ENCODE measurements at places on chromosomes 2 and 18.

DNA sequence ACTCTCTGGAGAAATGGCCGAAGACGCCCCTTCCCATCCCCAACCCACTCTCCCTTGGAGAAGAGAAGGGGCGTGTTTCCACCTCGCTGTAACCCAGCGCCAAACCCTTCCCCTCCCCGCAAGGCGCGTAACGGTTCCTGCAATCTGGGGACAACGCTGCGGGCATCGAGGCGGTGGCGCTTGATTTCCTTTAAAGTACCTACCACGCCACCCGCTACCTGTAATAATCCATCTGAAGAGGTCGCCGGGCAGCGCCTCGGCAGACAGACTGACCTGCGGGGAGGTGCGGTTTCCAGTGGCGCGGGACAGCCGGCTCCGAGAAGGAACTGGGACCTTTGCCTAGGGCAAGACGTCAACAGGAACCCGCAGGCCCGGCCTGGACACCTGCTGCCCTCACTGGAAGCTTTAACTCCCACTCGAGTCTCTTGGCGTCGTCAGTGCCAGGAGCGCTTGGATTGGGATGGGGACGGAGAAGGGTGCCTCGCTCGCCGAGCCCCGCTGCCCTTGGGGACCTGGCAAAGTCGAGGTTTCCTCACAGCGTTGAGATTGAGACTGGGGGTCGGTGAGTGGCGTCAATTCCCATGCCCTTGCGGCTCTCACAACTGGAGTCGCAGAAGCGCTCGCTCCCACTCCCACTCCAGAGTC is at the start of gene CYP1B1:
Gene CYP1B1 (minus strand): TSS at position 645 of the 645 bp plus-strand sequence. CDS start 763 bp downstream, outside the sequence.
- peak within 1 kb of the TSS; percentile 97 for H3K27ac ChIP-seq
- H3K4me1 ChIP-seq = peaks cover 43% of the 10 kb centered on the region
- no peak for DNase-seq
- H3K4me3 ChIP-seq = peak within 1 kb of the TSS; percentile 82

- no peaks in the 10 kb centered on the region for H3K27me3 ChIP-seq
- H3K4me3 ChIP-seq = peak within 1 kb of the TSS; percentile 86
- peaks cover 37% of the 10 kb centered on the region for H3K4me1 ChIP-seq
- H3K27ac ChIP-seq = peak within 1 kb of the TSS; percentile 89
Observed at GRCh38 chr2:160493227-160494028, at the start of gene RBMS1. RBMS1 (minus strand) TSS chr2:160493807; CDS start chr2:160493363, 444 bp downstream.

DNA sequence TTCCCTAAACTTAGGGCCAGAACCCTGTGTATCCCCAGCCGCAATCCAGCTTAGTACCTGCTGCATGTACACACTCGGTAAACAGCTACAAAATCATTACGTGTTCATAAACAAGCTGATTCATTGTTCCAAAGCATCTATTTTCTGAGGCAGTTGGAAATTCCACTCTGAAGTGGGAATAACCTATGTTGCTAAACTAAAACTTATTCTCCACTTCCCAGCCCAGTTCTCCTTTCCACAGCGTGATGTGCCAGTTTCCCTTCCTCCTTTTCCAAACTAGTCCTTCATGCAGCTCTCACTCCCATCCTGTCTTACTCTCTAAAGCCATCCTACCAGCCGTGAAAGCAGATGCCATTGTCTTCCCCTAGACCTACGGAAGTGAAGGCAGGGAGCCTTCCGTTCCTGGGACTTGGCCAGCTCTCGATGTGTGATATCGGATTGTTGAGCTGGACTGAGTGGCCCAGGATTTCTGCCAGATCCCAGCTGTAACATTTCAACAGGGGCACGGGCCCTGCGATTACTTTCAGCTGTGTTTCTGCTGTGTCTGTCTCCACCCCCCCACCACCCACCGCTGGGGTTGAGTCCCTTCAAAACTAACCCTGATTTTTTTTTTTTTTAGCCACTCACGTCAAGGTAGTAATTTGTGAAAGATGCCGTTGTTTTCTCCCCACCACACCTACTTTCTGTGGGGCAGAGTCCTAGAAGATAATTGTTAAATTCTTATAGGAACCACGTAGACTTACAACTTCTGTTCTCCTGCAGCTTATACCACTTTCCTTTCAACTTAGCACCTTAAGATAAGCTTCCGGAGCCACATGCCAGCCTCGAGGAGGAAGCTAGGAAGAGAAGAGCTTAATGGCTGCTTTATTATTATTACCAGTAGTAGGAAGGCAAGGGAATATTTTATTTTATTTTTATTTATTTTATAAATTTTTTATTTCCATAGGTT is 100.9 kb downstream of the CRIM1 start:
- DNase-seq = no peak
- H3K36me3 ChIP-seq = no peaks in the 10 kb centered on the region
- peaks cover 4% of the 10 kb centered on the region for H3K4me1 ChIP-seq
- H3K27me3 ChIP-seq = no peaks in the 10 kb centered on the region
- peak overlapping the region; percentile 39 for H3K4me3 ChIP-seq
- no peak overlapping the region for H3K27ac ChIP-seq

DNA sequence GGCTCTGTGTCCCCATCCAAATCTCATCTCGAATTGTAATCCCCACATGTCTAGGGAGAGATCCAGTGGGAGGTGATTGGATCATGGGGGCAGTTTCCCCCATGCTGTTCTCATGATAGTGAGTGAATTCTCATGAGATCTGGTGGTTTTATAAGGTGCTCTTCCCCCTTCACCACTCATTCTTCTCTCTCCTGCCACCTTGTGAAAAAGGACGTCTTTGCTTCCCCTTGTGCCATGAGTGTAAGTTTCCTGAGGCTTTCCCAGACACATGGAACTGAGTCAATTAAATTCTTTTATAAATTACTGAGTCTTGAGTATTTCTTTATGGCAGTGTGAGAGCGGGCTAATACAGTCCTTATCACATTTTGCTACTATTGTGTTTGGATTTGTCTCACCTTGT is 177.6 kb upstream of the SLC39A10 start:
- no peak overlapping the region for H3K27ac ChIP-seq
- peaks cover 2% of the 10 kb centered on the region for H3K36me3 ChIP-seq
- H3K27me3 ChIP-seq = peaks cover 25% of the 10 kb centered on the region
- H3K4me3 ChIP-seq = no peak overlapping the region
- no peak for DNase-seq

- no peak overlapping the region for H3K27ac ChIP-seq
- H3K4me1 ChIP-seq = no peaks in the 10 kb centered on the region
- no peak overlapping the region for H3K4me3 ChIP-seq
- peaks cover 4% of the 10 kb centered on the region for H3K27me3 ChIP-seq
Observed at GRCh38 chr2:22481486-22482259, 903.3 kb upstream of the KLHL29 start.

GRCh38 chr18:69230204-69230603 is 170.5 kb upstream of the DOK6 start:
- H3K4me1 ChIP-seq = no peaks in the 10 kb centered on the region
- H3K27me3 ChIP-seq = no peaks in the 10 kb centered on the region
- H3K4me3 ChIP-seq = no peak overlapping the region
- DNase-seq = no peak
- no peaks in the 10 kb centered on the region for H3K36me3 ChIP-seq
- no peak overlapping the region for H3K27ac ChIP-seq

DNA sequence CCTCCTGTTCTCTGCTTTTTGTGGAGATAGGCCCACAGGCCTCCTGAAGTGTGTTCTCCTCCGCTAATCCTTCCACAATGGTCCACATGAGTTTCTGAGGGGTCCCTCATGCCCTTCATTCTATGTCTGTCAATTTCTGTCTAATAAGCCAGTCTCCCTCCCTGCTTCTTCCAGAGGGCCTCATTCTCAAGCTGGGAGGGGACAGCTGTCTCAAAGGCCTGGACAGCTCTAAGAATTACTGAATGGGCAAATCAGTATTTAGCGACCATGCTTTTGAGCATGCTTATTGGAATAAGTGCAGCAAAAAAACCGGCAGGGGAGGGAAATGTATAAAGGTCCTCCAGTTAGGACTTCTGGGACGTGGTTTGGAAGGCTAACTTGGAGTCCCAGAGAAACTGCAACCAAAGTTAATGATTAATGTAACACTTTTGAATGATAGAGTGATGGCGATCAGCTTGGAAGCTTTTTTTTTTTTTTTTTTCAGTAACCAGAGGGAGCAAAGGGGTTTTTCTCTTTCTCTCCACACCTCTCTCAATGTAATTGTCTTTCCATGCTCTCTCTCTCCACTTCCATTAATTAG is 890.7 kb upstream of the POU3F3 start:
- H3K27ac ChIP-seq = no peak overlapping the region
- peaks cover 4% of the 10 kb centered on the region for H3K27me3 ChIP-seq
- H3K4me1 ChIP-seq = no peaks in the 10 kb centered on the region
- H3K4me3 ChIP-seq = no peak overlapping the region

DNA sequence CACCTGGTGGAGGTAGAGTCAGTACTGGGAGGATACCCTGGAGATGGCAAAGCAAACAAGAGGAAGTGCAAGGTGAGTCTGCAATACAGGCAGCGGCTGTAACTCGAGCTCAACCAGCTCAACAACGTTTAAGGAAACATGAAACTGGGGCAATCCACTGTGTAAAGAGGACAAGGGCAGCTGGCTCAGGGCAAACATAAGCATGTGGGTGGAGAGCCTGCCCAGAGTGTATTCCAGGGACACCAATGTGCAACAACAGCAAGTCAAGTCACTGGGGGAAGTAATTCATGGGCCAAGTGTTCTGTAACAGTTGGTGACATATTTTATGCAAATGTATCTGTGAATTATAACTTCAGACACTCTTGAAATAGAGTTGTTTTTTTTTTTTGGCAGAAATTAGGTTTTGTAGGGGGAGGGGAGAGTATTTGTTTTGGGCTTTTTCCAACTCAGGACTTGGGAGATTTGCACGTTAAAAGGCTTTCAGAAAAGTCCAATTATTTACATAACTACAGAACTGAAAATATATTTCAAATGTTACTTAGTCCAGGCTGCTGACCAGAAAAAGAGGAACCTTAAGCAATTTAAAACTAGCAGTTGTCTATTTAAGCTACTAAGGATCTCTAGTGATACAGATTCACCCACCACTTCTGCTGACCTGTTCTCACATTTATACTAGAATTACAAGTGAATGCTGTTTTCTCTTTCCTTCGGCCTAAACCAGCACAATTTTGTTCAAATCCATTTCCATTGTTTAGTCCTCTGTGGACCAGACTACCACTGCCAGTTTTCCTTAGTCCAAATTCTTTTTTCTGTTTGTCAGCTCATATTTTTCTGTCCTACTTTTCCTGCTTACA is 18.6 kb downstream of the NRXN1 start:
- H3K27ac ChIP-seq = no peak overlapping the region
- no peaks in the 10 kb centered on the region for H3K36me3 ChIP-seq
- H3K27me3 ChIP-seq = peaks cover 3% of the 10 kb centered on the region

DNA sequence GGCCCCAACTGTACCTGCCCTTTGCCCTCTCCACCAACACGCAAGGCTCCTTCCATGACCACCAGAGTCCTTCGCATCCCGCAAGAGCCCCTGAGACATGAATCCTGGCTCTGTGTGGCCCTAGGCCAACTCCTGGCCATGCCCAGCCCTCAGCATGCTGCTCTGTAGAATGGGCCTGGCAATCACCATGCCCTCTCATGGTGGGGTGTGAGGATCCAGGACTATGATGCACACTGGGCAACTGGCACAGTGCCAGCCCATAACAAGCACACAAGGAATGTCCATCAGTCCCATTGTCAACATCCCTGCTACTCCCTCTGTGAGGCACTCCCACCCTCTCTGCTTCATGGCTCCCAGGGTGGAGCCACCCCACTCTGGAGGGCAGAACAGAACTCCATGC is 44.7 kb downstream of the FER1L5 start:
- no peak for DNase-seq
- peaks cover 6% of the 10 kb centered on the region for H3K27me3 ChIP-seq
- peaks cover 2% of the 10 kb centered on the region for H3K4me1 ChIP-seq
- no peaks in the 10 kb centered on the region for H3K36me3 ChIP-seq
- no peak overlapping the region for H3K27ac ChIP-seq
- no peak overlapping the region for H3K4me3 ChIP-seq

DNA sequence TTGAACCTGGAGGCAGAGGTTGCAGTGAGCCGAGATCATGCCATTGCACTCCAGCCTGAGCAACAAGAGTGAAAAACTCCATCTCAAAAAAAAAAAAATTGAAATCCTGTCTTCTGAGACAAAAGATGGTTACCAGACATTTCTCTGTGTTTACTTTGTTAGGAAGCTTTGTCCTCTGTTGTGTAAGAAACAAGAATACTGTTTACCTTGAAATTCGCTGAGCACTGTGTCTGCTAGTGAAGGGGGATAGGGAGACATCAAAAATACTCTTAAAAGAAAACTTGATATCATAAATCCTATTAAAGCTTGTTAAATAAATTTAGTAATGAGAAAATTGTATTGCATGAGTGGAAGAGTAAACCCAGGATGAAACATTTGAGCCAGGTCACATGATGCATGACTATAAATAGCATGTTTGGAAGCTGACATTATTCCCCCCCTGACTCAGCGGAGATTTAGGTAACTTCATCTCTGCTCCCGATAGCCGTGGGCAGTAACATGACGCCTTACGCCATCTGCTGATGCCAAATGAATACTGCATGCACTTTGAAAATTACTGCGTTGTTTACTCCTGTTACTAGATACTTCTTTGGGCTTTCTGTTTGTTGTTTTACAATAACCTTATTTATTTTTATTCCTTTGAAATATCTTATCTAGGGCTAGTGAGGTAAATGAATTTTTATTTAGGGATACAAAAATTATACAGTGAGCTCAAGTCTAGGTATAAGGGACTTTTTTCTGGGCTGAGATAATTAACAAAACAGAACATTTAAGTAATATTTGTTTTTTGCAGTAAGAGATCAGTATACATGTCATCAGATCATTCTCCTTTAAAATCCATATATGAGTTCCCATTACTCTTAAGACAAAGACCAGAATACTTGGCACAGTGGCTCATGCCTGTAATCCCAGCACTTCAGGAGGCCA is 134.9 kb downstream of the MAP3K20 start:
- peaks cover 16% of the 10 kb centered on the region for H3K4me1 ChIP-seq
- DNase-seq = no peak
- H3K4me3 ChIP-seq = no peak overlapping the region
- H3K36me3 ChIP-seq = peaks cover 13% of the 10 kb centered on the region
- H3K27ac ChIP-seq = peak overlapping the region; percentile 87
- no peaks in the 10 kb centered on the region for H3K27me3 ChIP-seq

DNA sequence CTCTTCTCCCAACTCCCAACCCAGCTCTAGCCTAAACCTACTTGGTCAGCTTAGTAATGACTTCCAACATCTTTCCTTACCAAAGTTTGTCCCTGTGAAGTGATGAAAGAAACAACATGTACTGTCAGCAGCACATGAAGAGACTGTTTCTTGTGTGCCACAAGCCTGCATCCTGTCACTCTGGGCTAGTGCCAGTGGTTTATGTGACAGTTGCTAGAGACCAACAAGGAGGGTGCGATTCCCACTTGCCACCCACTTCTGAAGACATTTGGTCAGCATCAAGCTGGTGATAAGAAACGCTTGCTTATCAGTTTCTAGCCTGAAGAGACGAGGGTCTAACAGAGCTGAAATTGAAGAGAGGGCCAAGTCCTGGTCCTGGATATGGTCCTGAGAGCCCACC is 132.6 kb downstream of the COL4A4 start:
- H3K27ac ChIP-seq = no peak overlapping the region
- no peak for DNase-seq
- no peak overlapping the region for H3K4me3 ChIP-seq
- H3K4me1 ChIP-seq = no peaks in the 10 kb centered on the region

GRCh38 chr2:239601880-239602279 is 201.1 kb upstream of the HDAC4 start:
- peak; percentile 70 for DNase-seq
- peaks cover 7% of the 10 kb centered on the region for H3K27me3 ChIP-seq
- no peak overlapping the region for H3K4me3 ChIP-seq
- H3K4me1 ChIP-seq = no peaks in the 10 kb centered on the region
- H3K27ac ChIP-seq = no peak overlapping the region
- no peaks in the 10 kb centered on the region for H3K36me3 ChIP-seq

Data from chondrocyte (in vitro differentiated cells).